ENCODE measurements at places on chromosomes 3 and 15.

DNA sequence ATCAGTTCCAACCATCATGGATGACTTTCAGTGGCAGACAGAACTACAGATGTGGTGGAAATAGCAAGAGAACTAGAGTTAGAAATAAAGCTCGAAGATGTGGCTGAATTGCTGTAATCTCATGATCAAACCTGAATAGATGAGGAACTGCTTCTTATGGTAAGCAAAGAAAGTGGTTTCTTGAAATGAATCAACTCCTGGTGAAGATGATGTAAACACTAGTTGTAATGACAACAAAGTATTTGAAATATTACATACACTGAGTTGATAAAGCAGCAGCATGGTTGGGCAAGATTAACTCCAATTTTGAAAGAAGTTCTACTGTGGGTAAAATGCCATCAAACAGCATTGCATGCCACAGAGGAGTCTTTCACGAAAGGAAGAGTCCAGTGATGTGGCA lies 131.7 kb upstream of the FAM3D start:
- no peak for DNase-seq

DNA sequence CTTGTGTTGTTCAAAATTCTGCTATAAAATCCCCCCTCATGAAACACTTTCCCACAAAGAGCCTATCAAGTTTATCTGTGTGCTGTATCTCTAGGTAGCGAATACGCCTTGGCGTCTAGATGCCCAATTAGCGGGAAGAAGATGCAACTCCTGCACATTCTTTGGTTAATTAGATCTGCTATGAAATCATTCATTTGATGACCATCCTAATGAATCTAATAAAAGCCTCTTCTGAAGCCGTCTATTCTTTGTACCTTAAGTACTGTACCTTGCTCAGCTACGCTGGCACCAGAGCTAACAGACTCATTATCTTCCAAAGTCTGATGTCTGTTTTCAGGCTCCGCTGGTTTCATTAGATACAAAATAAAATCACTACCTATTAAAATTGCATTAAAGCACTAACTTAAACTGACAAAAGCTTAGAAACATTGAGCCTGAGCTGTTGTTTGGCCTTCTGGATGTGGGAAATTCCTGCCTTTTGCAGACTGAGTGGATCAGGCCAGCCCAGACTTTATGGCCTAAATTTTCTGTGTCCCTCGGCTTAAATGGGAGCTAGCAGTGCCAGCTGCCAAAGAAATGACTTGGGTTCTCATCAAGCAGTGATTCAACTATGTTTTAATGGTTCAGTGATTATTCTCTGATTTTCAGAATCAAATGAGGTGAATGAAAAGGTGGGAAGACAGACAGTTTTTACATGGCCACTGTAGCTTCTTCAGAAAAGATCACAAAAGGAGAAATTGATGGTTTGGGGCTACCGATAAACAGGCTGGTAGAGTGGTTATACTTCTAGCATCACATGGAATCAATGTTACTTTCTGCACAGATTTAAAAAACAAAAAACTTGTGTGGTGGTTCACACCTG lies 28.4 kb upstream of the CHST2 start:
- no peak for DNase-seq

DNA sequence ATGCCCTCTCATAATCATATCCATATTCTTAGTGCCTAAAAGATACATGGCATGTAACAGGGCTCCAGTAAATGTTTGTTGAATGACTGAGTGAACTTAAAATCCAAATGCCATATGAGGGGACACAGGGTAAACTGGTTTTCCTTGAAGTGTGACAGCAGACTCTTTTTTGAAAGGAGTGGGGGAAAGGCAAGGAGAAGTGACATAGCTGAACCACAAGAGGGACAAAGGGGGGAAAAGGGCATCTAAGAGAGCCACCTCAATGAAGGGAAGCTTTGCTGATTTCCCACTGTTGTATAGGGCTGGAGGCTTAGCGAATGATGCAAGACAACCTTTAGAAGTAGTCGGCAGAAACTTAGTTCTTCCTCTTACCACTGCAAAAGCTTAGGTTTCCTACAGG lies 9.1 kb downstream of the TRIM42 start:
- DNase-seq: no peak

- no peak for DNase-seq
Observed at GRCh38 chr3:49872801-49873281, 3.1 kb upstream of the CAMKV start.

- no peak for DNase-seq
Observed at GRCh38 chr3:12830785-12831156, 10.6 kb downstream of the RPL32 start.

- no peak for DNase-seq
Observed at GRCh38 chr3:112149136-112149535, 16.1 kb upstream of the GCSAM start.

DNA sequence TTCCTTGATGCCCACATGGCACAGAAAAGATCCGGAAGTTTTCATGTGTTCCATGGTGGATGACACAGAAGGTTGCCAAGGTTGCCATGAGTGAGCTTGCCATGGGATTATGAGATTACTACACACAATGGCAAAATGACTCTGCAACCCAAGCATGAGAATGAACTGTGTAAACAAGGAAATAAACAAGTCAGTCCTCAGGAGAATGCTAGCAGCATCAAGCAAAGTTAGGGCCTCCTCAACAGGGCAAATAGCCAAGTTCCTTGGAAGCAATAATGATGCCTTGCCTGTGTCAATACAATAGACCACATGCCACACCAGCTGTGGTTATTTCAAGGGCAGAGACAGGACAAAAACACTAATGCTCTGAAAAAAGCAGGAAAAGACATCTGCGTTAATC lies 41.8 kb downstream of the AQR start:
- no peak for DNase-seq

GRCh38 chr3:160725338-160725737 lies 30.7 kb upstream of the PPM1L start:
- DNase-seq: no peak

- no peak for DNase-seq
Observed at GRCh38 chr15:33656168-33656567, 312.1 kb upstream of the CHRM5 start.

- no peak for DNase-seq
Observed at GRCh38 chr3:10926811-10927521, 65.6 kb upstream of the SLC6A1 start.

DNA sequence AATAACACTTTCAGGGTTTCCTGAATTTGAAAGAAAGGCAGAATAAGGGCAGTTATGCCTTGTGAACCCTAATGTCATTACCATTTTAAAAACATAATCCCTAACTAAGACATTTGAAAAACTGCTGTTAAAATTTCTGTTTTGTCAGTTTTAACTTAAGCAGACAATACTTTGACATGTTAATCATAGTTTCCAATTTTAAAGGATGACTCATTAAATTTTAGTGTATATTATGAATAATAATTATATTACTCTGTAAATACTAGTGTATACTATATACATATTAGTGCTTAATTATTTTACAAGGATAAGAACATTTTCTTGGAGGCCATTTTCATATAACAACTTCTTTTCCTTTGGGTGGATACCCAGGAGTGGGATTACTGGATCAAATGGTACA lies 553.1 kb upstream of the BCHE start:
- no peak for DNase-seq
